IPS-NIHi11 (cell line): ENCODE measurements at places on chromosomes 1 and 21.

DNA sequence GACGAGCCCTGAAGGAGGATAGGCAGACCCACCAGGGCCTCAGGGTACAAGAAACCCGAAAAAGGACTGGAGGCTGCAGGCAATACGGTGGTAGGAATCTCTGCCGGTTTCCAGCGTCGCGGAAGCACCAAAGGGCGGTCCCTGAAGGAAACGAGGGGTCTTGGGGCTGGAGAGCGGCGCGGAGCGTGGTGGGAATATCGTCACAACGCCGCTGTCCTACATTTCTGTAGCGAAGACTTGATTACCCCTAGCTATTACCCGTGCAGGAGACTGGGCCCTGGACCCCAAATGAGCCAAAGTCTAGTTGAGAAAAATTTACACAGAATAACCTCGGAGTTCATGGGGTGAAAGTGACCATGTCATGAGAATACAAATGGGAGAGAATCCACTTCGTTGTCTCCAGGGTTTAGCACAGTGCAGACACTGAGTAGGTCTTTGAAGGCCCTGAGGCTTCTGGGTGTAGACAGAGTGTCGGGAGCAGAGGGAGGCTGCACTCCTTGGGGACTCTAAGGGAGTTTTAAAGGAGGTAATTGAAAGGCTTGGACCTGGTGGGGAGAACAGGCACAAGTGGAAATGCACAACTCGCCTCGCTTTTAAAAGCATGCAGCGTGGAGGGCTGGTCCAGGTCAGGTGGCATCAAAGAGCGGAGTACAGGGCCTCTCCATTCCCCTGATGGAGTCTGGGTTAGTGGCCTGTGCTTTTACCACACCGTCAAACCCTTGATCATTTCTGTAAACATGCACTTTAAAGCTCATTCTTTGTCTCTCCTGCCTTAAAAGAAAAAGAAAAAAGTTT lies 1.5 kb downstream of the ATP1A1 start:
- DNase-seq, result no peak

- DNase-seq, result no peak
Observed at GRCh38 chr21:16585896-16586295, 856.1 kb downstream of the USP25 start.

DNA sequence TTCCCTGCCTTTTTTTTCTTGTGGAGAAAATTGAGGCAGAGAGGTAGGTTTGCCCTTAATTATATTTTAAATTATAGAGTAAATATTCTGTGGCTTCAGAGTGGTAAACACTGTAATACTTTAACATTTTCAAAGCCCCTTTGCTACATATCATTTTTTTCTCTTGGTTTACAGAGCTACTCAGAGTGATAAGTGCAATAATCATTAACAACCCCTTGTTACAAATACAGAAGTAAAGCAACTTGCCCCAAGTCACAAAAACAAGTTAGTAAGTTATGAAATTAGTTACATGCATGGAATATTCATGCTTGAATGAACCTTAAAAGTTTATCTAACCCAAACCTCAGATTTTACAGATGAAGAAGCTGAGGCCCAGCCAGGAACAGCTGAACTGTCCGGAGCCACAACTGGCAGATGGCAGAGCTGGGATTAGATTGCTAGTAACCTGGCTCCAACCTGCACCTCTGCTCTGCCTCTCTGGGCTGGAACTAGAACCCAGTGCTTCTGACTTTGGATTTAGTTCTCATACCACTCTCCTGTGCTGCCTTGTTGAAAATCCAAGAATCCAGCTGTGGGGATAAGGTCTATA lies 48.7 kb downstream of the TNN start:
- no peak for DNase-seq

DNA sequence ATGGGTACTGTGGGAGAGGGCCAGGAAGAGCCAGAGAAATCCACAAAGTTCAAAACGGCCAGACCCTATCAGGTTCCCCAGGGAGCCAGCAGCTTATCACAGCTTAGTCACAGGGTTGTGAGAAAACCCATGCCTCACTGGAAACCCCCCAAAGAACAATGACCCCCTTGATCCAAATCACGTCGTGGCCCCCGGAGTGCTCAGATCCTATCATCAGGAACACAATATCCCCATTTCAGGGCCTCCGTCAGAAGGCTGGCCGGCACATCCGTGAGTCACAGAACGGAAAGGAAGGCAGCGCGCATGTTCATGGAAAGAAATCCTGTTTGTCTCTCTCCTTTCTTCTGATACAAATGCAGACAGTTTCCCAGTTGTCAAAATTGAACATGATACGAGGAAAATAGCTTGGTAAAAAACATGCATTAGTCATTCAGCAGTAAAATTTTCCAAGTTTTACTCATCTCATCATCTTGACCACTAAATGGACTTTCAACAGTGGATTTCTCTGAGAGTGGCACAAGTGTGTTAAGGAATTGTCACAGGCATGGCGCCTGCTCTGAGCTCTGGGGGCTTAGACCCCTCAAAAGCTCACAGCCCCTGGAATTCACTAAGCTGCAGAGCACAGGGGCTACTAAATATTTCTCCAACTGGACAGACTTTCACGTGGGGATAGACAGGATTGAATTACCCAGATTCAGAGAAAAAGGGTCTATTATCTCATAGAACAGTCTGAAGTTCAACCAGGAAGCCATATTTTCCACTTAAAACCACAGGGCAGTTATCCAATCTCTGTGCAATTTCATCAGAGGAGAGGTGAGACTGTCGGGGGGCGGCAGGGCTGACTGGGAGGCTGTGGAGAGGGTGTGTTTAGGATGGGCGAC lies 124.8 kb downstream of the RIPK4 start:
- no peak for DNase-seq

DNA sequence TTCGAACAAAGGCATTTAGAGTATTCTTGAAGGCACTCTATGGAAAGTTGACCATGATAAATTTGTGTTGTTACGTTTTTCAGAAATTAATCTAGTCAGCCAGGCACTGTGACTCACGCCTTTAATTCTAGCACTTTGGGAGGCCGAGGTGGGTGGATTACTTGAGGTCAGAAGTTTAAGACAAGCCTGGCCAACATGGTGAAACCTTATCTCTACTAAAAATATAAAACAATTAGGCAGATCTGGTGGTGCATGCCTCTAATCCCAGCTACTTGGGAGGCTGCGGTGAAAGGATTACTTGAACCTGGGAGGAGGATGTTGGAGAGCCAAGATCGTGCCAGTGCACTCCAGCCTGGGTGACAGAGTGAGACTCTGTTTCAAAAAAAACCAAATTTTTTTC lies 130.6 kb upstream of the BRINP3 start:
- DNase-seq, result no peak

- DNase-seq, result no peak
Observed at GRCh38 chr1:9538669-9539164, 548 bp upstream of the SLC25A33 start.

GRCh38 chr1:47235241-47235681 lies 3.2 kb upstream of the TAL1 start:
- DNase-seq, result no peak

- DNase-seq, result peak; percentile 38
Observed at GRCh38 chr1:155125946-155126555, 1.6 kb upstream of the EFNA1 start.
